ENCODE measurements at places on chromosomes 2 and 18. TPM values are rescaled to one million over a fixed set of nuclear protein-coding genes. Genes with fewer than 3 reads are reported as not detected.

The PLGLB1 gene
- 9.4 TPM for total RNA-seq

The TUBA4B gene
- not detected for total RNA-seq

The KRCC1 gene
- 21.0 TPM for total RNA-seq

The PLB1 gene
- 10.3 TPM for total RNA-seq

The FAM237A gene
- total RNA-seq: not detected

The DSG4 gene
- 4.5 TPM for total RNA-seq

The DCTN1 gene
- total RNA-seq: 106 TPM

The CTAGE1 gene
- not detected for total RNA-seq

The TUBA3E gene
- not detected for total RNA-seq

DNA sequence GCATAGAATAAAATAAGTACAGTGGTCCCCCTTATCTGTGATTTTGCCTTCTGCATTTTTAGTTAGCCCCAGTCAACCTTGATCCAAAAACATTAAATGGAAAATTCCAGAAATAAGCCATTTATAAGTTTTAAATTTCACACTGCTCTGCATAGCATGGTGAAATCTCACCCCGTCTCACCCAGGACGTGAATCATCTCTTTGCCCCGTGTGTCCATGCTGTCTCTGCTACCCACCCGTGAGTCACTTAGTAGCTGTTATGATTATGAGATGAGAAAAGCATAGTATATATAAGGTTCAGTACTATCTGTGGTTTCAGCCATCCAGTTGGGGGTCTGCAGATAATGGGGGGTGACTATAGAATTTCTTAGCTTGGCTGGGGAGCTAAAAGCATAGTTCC is 67.3 kb downstream of the RHBDD1 start:
- DNase-seq: no peak

DNA sequence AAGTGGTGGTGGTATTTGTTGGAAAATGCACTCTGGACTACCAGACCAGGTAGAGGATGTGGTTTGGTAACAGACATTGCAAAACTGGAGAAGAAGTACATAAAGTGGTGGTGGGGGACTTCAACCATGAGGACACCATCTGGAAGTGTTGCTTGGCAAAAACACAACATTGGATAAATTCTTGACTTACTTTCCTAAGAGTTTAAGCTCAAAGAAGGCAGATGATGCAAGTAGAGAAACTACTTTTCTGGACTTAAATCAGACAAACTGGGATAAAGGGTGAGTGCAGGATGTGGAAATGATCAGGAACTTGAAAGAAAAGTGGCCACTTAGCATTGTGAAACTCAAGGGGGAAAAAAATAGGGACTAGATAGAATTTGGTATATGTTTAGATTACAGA is 487.4 kb downstream of the ZEB2 start:
- no peak for DNase-seq

GRCh38 chr2:222892321-222892720 is 31.5 kb downstream of the ACSL3 start:
- no peak for DNase-seq

- DNase-seq: no peak
These were observed 56.5 kb upstream of the ERBB4 start for GRCh38 chr2:212595036-212595654.

DNA sequence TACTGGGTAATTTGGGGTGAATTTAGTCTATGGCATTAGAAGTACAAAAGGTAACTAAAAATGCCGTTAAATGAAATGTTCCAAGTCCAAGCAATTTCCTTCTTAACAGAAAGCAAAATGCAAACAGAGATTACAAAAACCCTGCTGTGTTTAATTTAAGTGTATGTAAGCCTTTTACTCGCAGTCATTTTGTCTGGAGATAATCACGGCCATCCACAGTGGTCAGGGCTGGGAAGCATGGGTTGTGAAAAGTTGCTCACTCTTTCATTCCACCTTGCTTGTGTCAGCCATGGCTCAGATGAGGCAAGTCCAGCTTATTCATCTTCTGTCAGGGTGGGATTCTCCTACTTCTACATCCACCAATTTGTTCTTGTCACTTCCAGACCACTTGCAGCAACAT is 983.6 kb upstream of the ZEB2 start:
- DNase-seq: no peak

- DNase-seq: peak; percentile 89
These were observed 191.8 kb downstream of the LPIN1 start for GRCh38 chr2:11938196-11938595.

DNA sequence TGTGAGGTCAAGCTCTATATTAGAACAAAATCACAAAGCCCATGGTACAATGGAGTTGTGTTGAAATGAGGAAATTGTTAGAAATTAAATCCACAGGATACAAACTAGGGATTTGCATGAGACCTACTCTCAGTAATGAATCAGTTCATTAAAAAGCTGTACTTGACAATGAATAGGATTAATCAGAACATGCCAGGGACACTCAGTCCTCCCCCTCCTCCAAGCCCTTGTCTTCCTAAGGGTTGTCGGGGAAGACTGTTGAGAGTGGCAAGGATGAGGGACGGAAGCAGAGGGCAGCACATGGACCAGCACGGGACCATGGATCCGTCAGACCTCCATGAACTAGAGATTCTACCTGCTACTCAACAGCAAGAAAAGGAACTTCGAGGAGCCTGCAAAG is 39.8 kb downstream of the SPRED2 start:
- no peak for DNase-seq

- no peak for DNase-seq
These were observed 202.0 kb upstream of the LRRTM1 start for GRCh38 chr2:80506563-80506962.

DNA sequence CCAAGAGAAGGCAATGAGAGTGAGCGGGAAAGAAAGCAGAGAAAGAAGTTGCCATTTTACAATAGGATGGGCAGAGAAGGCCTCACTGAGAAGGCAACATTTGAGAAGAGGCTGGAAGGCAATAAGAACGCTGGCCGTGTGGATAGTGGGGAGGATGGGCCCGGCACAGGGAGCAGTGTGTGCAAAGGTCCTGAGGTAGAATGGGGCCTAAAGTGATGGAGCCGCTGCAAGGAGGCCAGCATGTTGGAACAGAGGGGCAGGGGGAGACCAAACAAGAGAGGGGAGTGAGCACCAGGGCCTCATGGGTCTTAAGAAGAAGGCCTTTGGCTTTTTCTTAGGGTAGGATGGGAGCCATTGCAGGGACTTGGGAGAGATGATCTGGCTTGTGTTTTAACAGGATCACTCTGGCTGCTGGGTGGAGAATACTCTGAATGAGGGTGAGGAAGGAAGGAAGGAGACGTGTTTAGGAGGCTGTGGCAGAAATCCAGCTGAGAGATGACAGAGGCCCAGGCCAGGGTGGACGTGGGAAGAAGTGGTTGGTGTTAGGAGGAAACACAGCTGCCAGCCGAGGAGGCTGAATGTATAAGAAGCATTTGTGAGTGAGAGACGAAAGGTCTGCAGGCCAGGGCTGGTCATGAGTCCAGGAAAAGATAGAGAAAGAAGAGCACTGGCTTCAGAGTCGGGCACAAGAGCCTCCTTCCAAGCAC is 159.8 kb downstream of the KLHL29 start:
- DNase-seq: no peak

GRCh38 chr18:23521271-23521670 is 18.0 kb downstream of the RMC1 start:
- DNase-seq: no peak

DNA sequence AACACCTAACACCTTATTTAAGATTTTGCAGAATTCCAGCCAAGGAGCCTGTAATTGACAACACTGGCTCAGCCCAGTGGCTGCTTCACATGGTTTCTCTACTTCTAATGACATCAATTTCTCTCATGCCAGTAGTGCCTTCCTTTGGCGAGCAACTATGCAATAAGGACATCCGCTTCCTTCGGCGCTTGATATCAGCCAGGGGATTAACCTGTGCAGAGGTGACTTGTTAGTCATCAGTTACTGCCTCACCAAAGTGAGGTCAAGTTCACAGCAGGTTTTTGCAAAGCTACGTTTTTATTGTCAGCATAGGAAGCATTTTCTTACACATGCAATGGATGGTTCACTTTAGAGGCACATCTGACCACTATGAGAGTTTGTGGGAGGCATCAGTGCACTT is 24.0 kb upstream of the EDAR start:
- no peak for DNase-seq

DNA sequence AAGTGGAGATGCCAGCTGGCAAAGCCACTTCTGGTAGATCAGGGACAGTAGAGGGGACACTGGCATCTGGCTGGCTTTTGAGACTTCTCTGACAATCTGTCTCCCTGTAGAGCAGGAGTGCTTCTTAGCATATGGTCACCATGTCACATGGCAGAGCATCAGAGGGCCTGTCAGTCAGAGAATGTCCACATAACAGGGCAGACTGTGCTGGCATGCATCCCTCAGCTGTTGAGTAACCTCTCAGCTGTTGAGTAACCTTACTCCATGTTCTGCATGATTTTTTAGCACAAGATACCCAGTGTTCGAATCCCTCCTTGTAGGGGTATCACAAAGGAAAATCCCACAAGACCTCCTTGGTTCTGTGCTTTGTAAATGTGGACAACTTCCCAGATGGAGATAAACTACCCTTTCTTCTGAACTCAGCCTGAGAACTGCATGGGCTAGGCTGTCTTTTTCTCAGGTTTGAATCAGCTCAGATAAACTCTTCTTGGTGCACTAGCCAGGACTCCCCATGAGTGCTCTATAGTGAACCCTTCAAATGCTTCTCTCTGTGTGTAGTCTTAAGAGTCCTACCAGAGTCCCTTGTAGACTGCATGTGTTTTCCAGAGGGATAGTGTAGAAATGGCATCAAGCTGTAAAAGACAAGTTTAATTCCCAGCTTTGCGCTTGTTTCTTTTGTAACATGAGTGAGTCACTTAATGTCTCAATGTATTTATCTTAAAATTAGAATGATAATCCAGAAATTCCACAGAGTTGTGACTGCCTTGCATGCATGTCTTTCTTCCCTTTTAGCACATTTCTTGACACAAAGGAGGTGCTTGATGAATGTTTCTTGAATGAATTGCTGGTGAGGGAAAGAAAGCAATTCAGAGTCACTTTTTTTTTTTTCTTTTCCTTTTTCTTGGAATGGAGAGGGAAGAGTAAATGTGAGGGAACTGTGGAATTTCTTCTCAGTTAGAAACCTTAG is 442.3 kb upstream of the HNMT start:
- no peak for DNase-seq

DNA sequence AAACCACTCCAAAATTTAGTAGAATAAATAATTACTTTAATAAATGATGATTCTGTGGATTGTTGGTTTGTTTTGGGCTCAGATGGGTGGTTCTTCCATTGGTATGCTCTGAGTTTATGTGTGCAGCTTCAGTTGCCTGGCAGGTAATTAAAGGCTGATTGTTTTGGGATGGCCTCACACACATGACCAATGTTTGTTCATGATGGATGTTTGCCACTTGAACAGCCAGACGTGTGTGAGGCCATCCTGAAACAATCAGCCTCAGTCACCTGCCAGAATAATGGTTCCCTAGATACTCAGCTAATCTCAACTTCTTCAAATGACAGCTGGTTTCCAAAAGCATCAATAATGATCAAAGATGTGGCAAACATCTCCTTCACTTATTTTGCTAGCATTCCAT is 352.5 kb upstream of the GULP1 start:
- DNase-seq: no peak

GRCh38 chr2:74010087-74010541 is 25.4 kb downstream of the TET3 start:
- DNase-seq: peak; percentile 71

DNA sequence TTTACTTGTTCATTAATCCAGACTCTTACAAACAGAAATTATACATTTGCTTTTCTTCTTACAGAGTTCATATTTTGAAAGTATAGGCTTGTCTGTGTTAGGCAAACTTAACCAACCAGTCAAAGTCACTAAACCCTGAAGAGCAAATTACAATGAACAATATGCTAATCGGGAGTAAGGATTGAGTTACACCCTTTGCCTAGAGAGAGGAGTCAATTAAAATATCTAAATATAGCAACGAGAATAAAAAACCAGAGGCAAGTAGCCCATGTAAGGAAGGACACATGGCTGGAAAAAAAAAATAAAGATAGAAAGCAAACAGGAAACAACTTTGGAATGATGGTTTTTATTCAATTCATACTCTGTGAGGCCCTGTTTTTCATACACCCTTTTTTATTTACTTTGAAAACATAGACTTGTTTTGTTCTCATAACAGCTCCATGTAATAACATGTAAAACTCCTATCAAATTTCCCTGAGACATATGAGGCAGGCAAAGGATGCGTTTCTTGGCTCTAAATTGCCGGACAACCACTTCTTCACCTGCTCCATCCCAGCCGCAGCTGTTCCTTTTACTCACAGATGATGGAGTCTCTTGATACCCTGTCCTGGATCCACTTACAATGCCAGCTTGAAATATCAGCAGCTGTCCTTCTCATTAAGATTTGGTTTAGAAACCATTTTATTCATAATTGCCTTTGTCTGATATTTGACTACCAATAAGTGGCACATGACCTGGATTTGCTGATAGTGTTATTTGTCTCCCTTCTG is 767.7 kb upstream of the GCFC2 start:
- DNase-seq: no peak

DNA sequence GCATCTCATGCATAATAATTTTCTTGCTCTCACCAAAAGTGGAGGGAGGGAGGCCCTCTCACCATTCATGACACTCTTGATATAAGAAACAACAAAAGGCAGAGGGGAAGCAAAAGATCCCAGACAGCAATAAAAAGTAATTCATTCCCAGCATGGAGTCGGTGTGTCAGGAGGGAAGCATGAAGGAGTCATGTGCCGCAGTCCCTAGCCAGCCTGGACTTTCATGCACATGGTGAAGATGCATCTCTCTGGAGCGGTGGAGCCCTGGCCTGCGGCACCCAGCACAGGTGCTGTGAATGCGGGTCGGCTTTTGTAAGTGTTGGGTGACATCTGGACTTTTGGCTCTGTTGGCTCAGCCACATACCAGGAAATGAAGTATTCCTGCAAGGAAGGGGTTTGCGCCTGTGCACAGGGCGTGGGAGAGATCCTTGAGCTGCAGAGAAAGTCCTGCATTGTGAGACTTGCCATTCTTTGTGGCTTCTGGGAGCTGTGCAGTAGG is 119.4 kb downstream of the COPS8 start:
- DNase-seq: no peak

DNA sequence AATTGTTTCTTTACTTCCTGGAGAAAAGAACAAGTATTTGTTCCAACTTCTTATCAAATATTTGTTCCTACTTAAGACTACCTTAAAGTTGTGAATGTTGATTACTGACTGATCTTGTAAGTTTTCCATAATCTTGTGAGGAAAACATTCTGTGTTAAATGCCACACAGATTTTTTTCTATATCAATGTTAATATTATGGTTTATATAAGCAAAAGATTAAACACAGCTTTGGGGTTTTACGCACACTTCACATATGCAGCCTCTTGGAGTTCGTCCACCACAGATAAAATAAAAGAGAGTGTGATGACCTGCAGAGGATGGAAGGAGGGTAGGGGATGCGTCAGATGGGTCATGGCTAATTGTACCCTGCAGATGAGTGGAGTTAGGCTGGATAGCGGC is 780.0 kb upstream of the SALL3 start:
- DNase-seq: no peak

GRCh38 chr2:65420712-65421431 is 11.5 kb downstream of the SPRED2 start:
- no peak for DNase-seq

DNA sequence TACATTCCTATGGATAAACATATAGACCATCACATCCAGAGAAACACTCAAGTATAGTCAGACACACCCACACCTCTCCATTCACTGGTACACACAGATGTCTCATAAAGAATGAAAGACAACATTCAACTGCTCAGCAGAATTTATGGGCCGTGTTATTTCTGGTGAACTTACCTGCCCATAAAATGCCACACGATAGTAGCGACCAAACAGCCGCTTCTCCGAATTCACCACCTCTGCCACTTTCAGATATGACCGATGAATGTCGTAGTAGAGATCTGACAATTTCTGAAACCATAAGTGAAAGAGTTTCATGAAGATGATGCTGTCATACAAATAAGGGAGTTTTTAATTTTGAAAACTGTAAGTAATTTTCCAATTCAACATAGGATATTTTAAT is 70.7 kb upstream of the CCDC195 start:
- no peak for DNase-seq

All from lower leg skin (tissue), 4 donors.